ENCODE measurements at places on chromosomes 3 and 15.

DNA sequence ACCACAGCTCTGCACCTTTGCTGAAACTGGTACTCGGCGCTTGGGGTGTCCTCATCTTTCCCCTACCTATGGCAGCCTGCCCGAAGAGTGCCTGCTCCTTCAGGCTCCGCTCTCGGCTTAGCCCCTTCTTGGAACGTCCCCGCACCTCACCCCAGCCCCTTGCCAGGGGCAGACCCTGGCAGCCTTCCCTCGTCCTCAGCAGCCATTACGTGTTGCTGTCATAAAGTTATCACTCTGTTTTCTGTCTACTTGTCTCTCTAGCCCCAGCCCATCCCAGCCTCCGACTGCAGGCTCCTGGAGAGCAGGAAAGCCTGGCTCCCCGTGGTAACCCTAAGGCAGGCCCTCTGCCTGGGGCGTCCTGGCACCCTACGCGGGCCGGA lies 5.1 kb upstream of the BAHD1 start:
- no peak for DNase-seq

DNA sequence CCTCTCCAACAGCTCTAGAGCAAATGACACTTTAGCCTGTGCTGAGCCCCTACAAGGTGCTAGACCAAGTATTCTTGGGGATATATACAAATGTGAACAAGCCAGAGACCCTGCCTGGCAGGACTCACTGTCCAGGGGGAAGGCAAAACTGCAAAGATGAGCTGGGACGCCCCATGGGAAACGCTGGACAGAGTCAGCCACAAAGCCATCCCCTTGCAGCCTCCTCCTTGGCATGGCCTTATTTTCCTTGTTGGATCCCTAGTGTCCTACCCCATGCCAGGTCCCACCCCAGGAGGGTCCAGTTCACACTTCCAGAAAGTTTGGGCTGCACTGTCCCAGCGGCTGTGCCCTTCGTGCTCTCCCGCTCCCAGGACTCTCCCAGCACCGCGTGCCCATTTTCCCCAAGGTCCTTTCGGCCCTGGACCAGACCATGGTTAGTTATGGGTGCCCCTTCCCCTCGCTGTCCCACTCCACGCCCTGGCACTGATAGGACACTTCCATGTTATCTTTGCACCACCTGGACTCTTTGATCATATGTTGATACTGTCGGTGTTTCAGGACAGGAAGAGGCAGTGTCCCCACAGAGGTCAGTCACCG lies 5.8 kb upstream of the NRROS start:
- no peak for DNase-seq

- no peak for DNase-seq
These were observed 60.9 kb upstream of the PYGO1 start for GRCh38 chr15:55649058-55649423.

GRCh38 chr15:101646672-101647071 lies 5.5 kb downstream of the TM2D3 start:
- DNase-seq: no peak

GRCh38 chr15:75403892-75404291 lies 35.5 kb upstream of the MAN2C1 start:
- DNase-seq: no peak

GRCh38 chr3:8579096-8579495 lies 65.5 kb downstream of the SSUH2 start:
- no peak for DNase-seq

GRCh38 chr3:13535526-13535875 lies 13.4 kb upstream of the FBLN2 start:
- no peak for DNase-seq
